ENCODE measurements at places on chromosomes 12 and 14.

DNA sequence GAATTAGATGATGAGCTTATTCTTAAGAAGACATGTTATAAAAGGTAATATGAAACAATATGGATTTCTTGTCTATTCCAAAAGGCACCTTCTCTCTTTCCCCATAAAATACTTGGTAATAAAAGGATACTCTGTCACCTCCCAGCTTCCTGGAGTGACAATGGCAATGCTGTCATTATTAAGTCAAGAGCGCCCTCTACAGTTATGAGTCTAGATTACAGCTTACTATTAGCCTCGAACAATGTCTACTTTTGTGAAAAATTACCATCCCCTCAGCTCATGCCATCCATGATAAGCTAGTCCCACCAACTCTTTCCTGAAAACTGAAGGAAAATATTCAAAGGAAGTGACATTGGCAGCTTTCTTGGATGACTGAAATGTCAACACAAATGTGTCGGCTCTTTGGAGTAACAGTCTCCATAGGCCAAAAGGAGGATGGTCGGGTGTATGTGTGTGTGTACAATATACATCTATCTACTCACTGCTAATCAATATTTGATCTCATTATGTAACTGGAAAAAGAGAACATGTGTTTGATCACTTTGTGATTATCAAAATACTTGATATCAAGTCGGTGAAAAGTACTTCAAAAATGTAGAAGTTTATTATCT is 48.7 kb upstream of the CDKN3 start:
- peak; percentile 38 for DNase-seq

DNA sequence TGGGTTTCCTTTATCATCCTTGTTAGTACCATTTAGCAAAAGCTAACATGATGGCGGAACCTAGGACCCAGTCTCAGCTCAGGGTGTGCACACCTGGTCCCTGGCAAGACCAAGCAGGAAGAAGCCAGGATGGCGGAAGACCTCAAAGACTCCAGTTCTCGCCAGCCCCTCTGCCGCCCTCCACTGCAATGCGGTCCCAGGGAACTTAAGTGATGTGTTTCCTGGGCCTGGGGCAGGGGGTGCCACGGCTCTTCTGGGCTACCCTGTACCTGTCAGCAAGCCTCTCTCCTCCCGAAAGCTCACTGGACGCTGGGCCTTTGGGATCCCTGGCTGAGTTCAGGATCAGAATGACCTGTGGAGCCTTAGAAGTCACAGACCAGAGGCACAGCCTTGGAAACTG is 71.3 kb downstream of the FBXL14 start:
- no peak for DNase-seq

GRCh38 chr14:90398315-90398839 is 1.5 kb downstream of the CALM1 start:
- peak; percentile 69 for DNase-seq

GRCh38 chr12:70837026-70837425 is 83.5 kb downstream of the PTPRR start:
- no peak for DNase-seq

Measured in NCI-H526 (cell line).